ENCODE measurements at places on chromosomes 2 and 18.

- DNase-seq: no peak
Observed at GRCh38 chr18:60563082-60563481, 190.5 kb upstream of the MC4R start.

- no peak for DNase-seq
Observed at GRCh38 chr18:71025505-71026225, 736.8 kb downstream of the SOCS6 start.

DNA sequence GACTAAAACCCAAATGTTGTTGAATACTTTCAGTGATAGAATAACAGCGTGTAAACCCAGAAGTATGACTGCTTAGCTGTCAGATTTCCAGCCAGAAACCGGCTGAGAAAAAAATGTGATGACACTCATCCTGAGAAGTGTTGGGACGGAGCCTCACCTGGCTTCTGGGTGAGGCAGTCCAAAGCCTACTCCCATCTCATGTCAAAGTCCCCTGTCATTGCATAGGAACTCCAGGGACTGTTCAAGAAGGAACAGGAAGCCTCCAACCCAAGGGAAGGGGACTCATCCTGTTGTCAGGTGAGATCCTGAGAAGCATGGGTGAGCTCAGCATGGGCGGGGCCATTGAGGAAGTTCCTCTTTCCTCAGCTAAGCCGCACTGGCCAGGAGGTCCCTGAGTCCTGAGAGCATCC is 11.3 kb upstream of the CHRNA1 start:
- DNase-seq: peak; percentile 30

GRCh38 chr2:114068438-114068837 is 178.5 kb downstream of the ACTR3 start:
- DNase-seq: peak; percentile 31

- DNase-seq: no peak
Observed at GRCh38 chr2:241158546-241158900, 8.3 kb downstream of the PPP1R7 start.

DNA sequence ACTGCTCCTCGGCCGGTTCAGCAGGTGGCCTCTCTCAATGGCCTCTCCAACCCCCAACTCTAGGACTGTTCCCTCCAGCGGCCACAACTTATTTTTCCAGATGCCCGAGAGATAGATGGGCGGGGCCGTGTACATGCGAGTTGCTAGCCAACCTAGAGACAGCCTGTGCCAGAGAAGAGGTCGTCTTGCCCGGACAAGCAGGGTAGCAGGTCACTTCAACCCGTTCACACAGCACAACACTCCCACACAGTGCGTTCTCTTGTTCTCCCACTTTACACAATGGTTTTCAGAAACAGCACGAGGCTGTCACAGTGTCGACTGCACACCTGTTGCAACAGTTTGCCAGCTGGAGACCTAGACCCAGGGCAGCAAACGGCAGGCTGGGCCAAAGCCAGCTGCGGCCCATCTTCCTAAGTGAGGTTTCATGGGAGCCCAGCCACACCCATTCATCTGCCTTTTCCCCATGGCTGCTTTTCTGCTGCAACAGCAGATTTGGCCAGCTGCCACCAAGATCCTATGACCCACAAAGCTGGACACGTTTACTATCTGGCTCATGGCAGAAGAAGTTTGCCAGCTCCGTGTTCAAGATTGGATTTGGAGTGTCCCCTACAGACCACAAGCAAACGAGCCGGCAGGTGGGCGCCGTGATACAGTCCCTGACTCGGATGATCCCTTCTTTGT is 7.3 kb upstream of the PRLH start:
- no peak for DNase-seq

- DNase-seq: no peak
Observed at GRCh38 chr2:201144101-201145051, 28.4 kb downstream of the CFLAR start.

- no peak for DNase-seq
Observed at GRCh38 chr18:78480262-78481054, 499.2 kb upstream of the SALL3 start.

GRCh38 chr2:164458792-164459191 is 162.5 kb downstream of the GRB14 start:
- no peak for DNase-seq

DNA sequence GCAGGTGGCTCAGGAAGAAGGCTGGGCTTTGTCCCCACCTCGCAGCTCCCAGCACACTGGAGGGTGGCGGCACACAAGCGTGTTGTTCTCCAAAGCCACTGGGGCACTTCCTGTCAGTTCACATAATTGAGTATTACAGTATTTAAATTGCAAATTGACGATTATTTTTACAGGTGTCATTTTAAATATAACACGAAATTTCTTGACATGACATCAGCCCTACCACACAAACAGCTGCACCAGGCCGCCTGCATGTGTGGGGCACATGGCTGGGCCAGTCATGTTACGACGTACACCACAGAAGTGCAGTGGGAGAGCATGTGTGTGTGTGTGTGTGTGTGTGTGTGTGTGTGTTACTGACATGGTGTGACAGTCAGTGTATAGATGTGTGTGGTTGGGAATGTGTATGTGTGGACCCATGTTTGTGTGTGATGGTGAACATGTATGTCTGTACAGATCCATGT is 155.6 kb downstream of the TTC32 start:
- DNase-seq: no peak

DNA sequence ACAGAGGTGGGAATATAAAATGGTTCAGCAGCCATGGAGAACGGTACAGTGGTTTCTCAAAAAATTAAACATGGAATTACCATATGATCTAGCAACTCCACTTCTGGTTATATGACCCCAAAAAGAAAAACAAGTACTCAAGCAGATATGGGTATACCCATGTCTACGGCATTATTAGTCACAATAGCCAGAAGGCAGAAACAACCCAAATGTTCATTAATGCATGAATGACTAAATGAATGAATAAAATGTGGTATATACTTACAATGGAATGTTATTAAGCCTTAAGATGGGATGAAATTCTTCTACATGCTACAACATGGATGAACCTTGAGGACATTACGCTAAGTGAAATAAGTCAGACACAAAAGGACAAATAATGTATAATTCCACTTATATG is 266.8 kb upstream of the FBXO11 start:
- DNase-seq: no peak

- no peak for DNase-seq
Observed at GRCh38 chr18:57018845-57019244, 128.0 kb upstream of the BOD1L2 start.

DNA sequence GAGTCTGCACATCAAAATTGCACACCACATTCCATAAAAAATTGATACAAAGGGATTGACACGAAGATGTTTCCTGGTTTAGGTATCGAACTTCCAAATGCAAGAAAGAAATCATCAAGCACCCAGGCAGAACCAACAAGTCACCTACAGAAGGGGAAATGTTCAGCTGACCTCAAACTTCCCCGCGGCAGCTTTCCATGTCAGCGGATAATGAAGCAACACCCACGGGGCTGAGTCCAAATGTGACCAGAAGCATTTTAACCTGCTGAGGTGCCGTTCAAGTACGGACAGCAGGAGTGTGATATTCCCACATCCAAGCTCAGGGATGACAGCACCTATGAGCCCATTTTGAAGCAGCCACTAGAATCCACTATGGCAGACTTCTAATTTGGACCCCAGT is 124.9 kb downstream of the GALNT14 start:
- no peak for DNase-seq

- no peak for DNase-seq
Observed at GRCh38 chr2:71783215-71783614, 329.9 kb downstream of the DYSF start.

DNA sequence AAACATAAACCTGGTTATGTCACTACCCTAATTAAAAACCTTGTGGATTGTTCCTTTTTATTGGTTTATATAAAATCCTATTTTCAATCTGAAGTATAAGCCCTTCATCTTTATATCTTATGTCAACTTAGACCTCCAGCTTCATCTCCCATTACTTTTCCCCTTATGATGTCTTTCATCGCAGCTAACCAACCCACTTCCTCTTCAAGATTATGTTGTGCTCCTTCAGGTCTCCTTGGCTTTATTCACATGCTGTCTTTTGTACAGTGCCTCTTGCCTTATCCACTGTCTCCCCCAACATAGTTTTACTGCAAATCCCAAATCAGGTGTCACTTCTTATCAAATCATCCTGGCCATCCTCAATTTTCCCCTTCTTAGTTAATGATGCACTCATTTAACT is 25.9 kb downstream of the MBD5 start:
- no peak for DNase-seq

- DNase-seq: no peak
Observed at GRCh38 chr2:127579231-127579630, 43.7 kb downstream of the MYO7B start.

DNA sequence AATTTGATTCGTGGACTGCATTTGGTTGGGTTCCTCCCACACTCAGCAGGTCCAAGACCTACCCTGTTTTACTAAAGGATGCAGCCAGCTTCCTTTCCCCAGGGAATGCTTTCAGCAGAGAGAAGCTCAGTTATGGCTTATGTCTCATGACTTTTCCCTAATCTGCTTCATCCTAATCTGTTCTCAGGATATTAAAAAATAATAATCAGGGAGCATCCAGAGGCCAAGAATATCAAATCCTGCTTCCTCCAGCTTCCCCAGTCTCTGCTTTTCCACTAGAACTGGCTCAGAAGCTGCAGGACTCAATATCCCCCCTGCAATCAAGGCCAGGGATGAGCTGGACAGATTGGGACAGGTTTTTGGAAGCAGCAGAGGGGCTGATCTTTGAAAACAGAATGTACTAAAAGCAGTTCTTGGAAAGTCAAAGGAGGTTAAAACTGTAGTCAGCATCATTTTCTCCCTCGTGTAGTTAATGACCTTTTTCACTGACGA is 326.9 kb upstream of the TNP1 start:
- no peak for DNase-seq

DNA sequence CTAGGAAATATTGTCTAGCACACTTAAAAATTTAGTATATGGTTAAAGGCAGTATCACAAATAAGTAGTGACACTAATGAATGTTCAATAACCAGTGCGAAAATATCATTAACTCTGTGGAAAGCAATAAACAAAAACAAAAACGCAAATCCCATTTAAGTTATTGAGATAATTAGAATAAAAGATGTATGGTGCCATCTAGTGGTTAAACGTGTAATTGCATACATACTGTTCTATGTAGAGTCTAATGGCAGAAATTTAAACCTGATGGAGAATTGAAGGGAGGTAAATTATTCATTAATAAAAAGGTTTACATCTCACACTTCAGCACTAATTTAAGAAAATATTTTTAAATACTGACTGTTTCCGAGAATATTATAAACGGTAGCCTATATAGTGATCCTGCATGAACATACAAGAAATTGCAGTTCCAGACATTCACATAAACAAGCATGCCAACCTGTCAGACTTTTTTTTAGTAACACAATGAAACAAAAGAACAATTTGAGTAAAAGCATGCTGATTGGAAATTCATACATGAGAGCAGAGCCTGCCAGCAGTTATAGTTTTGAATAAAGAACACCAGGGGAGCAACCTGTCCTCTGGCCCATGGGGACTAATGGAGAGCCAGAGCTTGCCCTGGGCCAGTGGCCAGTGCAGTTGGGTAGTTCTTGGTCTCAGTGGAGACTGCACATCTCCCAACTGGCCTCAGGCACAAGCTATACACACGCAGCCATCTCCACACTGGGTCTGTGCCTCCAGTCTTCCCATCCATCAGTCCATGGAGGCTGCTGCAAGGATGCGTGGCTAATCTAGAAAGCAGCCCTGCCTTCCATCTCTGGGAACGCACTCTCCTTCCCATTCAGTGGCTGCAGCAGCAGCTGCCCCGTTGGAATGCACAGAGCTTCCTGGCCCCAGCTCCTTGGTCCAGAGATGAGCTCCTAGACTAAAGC is 28.0 kb downstream of the GCG start:
- DNase-seq: no peak

DNA sequence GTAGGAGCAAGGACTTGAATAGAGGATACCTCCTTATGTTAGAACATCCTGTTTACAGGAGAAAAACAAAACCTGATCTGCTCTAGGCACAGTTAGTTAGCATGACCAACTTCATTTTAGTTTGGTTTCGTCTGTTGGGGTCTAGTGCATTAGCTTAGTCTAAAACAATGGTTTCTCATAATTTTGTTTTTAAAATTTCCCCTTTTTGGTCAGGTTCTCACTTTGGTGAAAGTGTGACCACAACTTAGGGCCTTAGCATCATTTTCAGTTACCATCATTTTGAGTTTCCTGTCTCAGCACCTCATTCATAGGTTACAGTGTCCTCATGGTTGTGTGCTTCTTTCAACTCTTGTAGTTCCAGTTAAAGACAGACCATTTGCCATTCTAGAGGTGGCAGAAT is 1277.0 kb upstream of the SLC39A10 start:
- no peak for DNase-seq

DNA sequence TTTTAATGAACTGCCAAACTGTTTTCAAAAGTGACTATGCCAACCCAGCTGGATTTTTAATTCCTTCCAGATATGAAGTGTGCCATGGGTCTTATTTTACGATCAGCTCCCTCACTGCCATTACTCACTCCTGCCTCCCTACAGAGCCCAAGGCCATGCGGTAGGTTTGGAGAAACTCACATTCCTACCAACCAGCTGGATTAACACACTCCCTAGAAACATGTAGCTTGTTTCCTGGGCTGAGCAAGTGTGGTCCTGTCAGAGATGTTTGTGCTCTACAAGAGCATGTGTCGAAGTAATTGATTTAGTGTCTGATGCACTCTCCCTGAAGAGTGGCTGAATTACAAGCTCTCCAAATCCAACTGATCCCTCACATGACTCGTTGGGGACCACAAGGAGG is 82.5 kb downstream of the SPP2 start:
- no peak for DNase-seq

GRCh38 chr2:17576802-17577201 is 36.3 kb downstream of the VSNL1 start:
- no peak for DNase-seq

DNA sequence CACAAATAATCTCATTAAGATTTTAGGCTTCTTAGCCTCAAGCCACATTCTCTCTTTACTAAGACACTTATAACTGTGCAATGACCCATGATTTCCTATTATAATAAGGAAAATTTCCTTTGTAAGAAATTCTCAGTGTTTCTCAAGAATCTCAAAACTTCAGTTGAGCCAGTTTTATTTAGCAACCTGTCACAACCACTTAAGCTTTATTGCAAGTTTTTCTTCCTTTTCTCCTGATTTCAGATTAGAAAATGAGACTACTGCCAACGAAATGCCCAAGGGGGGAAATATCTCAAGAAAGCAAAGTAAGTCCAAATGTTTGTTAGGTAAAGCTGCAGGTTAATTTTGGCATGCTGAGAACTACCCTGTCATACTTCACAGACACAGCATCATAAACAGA is 178.5 kb downstream of the THADA start:
- no peak for DNase-seq
